ENCODE measurements at places on chromosomes 6 and 20. TPM values are rescaled to one million over a fixed set of nuclear protein-coding genes. Genes with fewer than 3 reads are reported as not detected.

- DNase-seq: no peak
These were observed 42.1 kb downstream of the BFSP1 start for GRCh38 chr20:17488916-17489600.

- no peak for DNase-seq
These were observed 145.1 kb upstream of the PLN start for GRCh38 chr6:118403036-118403435.

- no peak for DNase-seq
These were observed 250.9 kb upstream of the CITED2 start for GRCh38 chr6:139625081-139625939.

- DNase-seq: no peak
These were observed 77.5 kb upstream of the RIPOR2 start for GRCh38 chr6:25013246-25013645.

Gene RNF182
- total RNA-seq: 5.3 TPM

Gene DEFB126
- total RNA-seq: not detected

- DNase-seq: no peak
These were observed 89.9 kb downstream of the CDS2 start for GRCh38 chr20:5216663-5217062.

DNA sequence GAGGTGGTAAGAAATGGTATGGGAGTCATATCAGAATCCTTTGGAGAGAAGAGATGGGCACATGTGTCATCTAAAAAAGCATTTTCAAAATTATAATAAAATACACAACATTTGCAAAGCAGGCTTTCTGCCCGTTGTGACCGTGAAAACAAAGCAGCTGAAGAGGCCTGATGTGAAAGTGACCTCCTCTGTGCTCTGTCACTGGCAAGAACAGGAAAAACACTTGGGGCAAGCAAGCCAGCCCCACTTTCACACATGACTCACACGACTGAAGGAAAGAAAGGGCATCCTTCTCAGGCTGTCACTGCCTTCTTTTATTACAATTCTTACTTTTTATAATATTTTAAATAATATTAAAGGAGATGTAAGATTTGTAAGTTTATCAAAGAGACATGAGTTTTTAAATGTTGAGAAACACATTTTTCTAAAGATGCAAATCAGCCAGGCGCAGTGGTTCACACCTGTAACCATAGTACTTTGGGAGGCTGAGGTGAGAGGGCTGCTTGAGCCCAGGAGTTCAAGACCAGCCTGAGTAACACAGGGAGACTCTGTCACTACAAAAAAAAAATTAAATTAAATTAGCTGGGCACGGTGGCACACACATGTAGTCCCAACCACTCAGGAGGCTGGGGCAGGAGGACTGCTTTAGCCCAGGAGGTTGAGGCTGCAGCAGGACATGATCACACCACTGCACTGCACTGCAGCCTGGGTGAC, 143.7 kb downstream of the BTBD9 start:
- DNase-seq: no peak
